ENCODE measurements at places on chromosomes 16 and 17.

GRCh38 chr16:88430185-88430523, 22.9 kb upstream of the ZFPM1 start:
- DNase-seq, result no peak

- no peak for DNase-seq
Measured at GRCh38 chr17:68886401-68886800, 68.8 kb downstream of the ABCA8 start.

DNA sequence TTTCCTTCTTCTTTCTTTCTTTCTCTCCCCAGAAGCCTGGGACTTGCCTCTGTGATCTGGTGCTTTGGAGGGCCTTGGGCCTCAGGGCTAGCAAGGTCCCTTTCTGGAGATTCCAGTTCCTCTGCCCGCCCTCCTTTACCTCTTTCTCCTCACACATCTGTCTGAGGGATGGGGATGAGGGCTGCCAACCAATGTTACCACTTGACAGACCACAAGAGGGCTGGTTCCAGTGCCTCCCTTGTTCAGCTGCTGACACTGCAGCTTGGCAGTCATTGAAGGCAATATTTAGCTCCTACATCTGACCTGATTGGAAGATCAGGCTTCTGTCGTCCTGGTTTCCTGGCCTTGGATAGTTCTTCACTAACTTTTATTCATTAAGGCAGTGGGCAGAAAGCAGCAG, 3.6 kb upstream of the ZNF652 start:
- DNase-seq, result no peak

- DNase-seq, result no peak
Measured at GRCh38 chr16:11423315-11424117, 78.3 kb downstream of the RMI2 start.

GRCh38 chr17:51652529-51652928, 392.2 kb downstream of the UTP18 start:
- no peak for DNase-seq

- DNase-seq, result no peak
Measured at GRCh38 chr16:52494621-52495020, 52.3 kb downstream of the TOX3 start.

Measured in A172 (cell line).